ENCODE measurements at places on chromosomes 16 and 17. TPM values are rescaled to one million over a fixed set of nuclear protein-coding genes. Genes with fewer than 3 reads are reported as not detected.

DNA sequence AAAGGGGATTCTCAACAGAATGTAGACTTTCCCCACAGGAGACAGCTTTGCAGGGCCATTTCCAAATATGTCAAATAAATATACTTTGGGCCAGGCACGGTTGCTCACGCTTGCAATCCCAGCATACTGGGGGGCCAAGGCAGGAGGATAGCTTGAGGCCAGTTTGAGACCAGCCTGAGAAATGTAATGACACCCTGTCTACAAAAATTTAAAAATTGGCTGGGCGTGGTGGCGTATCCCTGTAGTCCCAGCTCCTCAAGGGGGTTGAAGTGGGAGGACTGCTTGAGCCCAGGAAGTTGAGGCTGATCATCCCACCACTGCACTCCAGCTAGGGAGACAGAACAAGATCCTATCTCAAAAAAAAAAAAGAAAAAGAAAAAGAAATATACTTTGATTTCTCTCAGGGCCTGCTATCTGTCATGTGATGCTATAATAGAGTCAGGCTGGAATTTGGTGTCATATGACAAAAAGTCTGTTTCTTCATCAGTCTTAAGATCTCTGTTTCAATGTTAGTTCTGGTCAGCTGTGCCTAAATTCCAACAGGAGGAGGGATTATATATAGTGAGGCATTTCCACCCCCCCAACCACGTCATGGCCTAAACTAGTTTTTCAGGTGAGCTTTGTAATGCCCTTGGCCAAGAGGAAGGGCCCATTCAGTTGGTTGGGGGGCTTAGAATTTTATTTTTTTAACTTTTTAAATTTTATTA, 4.3 kb upstream of the ZDHHC7 start:
- no peak for DNase-seq

GRCh38 chr17:80882323-80882722, 109.3 kb upstream of the CHMP6 start:
- no peak for DNase-seq

GRCh38 chr17:19421926-19422325, 10.9 kb downstream of the RNF112 start:
- no peak for DNase-seq

Gene OSGIN1
- 4.1 TPM for total RNA-seq

- no peak for DNase-seq
Observed at GRCh38 chr17:43381621-43382020, 17.2 kb upstream of the ARL4D start.

Measured in glomerular endothelial cell (primary cell).